Activated T-cell treated with anti-CD3 and anti-CD28 coated beads, Interleukin-2, amount 50 U/mL, for 72 hours (primary cell): ENCODE measurements at places on chromosomes 11 and 22. TPM values are rescaled to one million over a fixed set of nuclear protein-coding genes. Genes with fewer than 3 reads are reported as not detected.

C11orf52 gene
- total RNA-seq, result not detected

EWSR1 gene
- 285 TPM for total RNA-seq

CFL1 gene
- 477 TPM for total RNA-seq

OR6T1 gene
- total RNA-seq, result not detected

DNA sequence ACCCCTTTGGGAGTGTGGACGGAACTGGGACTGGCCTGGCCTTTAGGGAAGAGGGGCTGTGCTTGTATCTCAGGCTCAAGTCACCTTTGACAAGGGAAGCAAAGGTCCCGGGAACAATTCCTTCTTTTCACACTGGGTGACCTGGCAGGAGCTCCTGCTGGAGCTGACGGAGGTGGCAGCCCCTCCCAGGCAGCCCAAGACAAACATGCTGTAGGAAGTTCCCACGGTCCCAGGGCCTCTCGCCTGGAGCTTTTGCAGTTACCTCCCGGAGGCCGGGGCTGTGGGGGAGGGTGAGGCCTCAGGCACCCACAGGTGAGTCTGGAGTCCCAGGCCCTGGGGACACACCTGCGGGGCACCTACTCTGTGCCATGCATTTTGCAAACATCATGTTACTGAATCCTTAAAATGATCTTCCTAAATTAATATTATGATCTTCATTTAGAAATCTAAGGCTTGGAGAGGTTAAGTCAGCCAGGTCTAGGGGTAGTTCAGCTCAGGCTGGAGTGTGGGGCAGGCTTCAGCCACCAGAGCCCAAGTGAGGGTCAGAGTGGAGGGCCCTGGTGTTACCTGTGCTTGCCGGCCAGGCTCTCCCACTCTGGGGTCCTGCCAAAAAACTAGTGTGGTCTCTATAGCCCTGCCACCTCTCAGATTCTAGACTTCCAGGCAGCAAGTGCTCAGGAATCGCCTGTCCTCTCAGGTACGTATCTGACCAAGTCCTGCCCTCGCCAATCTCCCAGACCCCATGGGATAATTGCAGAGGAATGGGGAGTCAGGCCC, 15.7 kb upstream of the MYEOV start:
- DNase-seq, result no peak

DNA sequence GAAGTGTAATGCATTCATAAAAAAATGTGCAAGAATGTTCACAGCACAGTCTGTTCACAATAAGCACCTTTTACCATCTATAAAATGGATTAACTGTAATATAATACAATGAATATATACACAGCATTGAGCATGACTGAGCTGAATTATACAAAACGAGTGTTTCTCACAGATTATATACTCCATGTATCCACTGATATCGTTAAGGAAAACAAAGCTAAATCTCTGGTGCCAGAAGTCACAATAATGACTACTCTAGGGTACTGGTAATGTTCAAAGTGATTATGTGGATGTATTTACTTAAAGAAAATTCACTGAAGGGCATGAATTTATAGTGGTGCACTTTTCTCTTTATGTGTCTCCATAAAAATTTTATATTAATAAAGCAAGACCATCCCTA, 33.2 kb downstream of the ACAT1 start:
- DNase-seq, result no peak

PDHX gene
- 28.7 TPM for total RNA-seq

DNA sequence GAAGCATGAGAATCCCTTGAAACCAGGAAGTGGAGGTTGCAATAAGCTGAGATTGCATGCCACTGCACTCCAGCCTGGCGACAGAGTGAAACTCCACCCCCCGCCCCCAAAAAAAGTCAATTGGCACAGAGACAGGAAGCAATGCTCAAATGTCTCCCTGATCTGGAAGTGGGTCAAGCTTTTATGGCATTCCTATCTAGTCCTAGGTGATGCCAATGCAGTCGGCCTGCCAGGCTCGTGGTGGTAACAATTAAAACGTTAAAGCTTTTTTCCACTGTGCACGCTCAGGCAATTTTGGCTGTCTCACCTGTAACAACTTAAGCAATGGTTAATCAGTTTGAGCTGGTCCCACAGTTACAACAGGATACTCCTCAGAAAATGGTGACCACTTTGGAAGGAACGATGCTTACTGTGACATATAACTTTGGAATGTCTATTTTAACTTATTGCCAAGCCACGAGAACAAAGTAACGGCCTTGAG, 18.9 kb upstream of the PISD start:
- DNase-seq, result no peak

DNA sequence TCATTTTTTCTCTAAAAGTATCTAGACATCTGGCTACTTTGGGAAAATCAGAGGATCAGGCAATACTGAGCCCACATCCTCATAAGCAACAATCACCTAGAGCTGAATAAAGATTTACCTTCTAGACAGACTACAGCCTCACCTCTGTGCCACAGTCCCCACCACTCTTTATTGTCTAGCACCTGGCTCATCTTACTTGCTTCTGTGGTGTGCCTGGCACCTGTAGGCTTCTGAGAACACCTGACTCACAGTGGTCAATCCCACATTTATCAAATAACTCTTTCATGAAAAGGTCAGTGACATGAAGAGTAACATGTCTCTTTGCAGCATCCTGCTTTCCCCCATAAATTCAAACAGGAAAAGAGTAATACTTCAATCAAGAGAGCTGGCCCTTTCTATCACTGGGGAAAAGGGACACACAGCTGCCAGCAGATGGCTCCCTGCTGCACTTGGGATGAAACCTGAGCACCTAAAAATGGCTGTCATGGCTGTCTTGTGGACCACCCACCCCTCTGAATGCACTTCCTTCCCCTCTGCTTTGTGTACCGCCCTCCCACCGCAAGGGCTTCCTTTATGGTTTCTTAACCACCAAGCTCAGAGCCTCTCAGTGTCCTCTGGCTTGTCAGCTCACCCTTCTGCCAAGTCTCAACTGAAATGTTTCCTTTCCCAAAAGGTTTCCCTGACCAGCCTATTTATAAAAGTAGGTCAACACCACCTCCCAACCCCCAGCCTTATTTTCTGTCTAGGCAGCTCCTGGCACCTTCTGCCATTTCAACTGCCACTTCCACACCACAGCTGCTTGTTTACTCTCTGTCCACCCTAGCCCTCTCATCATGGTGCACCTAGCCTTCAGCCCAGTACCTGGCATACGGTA, 9.3 kb downstream of the TFIP11 start:
- DNase-seq, result peak; percentile 69

DNA sequence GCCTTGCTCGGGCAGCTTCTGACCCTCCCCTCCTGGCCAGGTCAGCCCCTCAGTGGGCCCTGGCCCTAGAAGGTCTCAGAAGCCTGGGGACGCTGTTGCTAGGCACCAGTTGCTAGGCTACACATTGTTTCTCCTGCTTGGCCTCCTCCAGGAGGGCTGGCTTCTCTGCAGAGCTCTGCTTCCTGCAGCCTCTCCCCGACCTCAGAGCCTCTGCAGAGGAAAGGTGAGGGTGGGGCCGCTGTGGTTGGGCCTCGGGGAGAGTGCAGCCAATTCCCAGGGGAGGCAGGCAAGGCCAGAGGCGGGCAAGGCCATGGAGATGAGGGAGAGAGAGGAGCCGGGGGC, 27.6 kb upstream of the LRRC10B start:
- no peak for DNase-seq
